ENCODE measurements at places on chromosomes 2 and 18.
A peak's percentile ranks its signal among the peaks of the same experiment; 100 is the strongest.

- no peak for DNase-seq
These were observed 93.7 kb upstream of the MCFD2 start for GRCh38 chr2:47009253-47009767.

GRCh38 chr2:105470979-105471378 lies 72.1 kb upstream of the FHL2 start:
- no peak for DNase-seq

GRCh38 chr2:9390151-9390850 lies 33.0 kb downstream of the ITGB1BP1 start:
- no peak for DNase-seq

GRCh38 chr18:6328621-6329010 lies 86.1 kb downstream of the L3MBTL4 start:
- DNase-seq = no peak

GRCh38 chr2:37459095-37459981 lies 114.9 kb downstream of the QPCT start:
- no peak for DNase-seq

DNA sequence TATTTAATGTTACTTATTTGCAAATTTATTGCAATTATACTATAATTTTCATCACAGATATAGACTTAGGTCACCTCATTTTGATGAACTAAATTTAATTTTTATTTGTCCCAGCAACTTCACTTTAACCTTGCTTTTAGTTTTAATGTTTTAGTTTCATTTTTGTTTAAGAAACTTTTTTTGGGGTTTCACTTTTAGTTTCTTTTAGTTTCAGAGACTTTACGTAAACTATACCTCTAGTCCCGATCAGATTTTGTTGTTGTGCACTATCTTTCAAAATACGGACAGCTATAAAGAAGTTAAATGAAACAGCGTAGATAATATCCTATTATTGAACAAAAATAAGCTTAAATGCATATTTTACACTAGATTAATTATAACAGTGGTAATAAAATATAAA lies 460.5 kb downstream of the ERBB4 start:
- DNase-seq = no peak

- DNase-seq = peak; percentile 50
These were observed 43.3 kb upstream of the PLB1 start for GRCh38 chr2:28452534-28453081.

DNA sequence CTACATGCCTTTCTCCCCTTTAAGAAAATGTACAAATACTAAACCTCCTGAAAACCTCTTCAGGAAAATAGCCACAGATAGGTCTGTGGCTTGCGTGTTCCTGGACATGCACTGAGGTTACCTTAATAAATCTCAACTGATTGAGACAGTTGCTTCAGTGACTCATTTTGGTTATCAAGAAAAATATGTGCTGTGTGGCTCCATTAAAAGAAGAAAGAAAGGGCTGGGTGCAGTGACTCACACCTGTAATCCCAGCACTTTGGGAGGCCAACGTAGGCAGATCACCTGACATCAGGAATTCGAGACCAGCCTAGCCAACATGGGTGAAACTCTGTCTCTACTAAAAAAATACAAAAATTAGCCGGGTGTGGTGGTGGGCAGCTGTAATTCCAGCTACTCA lies 27.1 kb downstream of the CREG2 start:
- no peak for DNase-seq
